ENCODE measurements at places on chromosomes 1 and 21. TPM values are rescaled to one million over a fixed set of nuclear protein-coding genes. Genes with fewer than 3 reads are reported as not detected.

DNA sequence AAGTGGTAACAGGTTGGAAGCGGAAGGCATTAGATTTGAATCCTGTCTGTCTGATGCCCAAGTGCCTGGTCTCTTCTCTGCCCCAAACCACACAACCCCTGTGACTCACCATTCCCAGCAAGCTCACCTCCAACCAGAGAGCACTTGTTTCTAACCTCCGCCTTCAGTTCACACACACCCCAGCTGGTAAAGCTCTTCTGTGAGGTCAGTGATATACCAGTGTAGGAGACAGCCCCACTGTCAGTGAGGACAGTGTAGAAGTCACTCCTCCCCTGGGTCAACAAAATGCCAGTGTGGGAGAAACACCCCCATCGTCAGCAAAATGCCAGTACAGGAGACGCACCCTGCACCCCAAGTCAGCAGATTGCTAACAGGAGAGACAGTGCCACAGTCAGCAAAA is 2.6 kb downstream of the RIMS3 start:
- DNase-seq: no peak

DNA sequence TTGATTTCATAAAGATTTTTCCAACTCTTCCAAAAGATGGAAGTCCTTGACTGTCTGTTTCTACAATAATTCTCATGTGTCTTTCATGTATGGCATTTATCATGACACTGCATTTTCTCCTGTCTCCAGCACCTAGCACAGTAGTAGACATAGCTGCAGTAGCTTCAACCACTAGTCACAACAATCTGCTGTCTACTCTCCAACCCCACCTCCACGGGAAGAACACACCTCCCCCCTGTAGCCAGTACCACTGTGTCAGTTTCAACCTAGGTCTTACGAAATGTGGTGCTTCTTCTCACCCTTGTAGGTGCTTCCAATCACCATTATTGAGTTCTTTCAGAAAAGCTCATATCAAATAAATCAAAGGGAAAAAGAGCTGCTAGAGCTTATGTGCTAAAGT is 425.1 kb upstream of the ADAMTS5 start:
- no peak for DNase-seq

DNA sequence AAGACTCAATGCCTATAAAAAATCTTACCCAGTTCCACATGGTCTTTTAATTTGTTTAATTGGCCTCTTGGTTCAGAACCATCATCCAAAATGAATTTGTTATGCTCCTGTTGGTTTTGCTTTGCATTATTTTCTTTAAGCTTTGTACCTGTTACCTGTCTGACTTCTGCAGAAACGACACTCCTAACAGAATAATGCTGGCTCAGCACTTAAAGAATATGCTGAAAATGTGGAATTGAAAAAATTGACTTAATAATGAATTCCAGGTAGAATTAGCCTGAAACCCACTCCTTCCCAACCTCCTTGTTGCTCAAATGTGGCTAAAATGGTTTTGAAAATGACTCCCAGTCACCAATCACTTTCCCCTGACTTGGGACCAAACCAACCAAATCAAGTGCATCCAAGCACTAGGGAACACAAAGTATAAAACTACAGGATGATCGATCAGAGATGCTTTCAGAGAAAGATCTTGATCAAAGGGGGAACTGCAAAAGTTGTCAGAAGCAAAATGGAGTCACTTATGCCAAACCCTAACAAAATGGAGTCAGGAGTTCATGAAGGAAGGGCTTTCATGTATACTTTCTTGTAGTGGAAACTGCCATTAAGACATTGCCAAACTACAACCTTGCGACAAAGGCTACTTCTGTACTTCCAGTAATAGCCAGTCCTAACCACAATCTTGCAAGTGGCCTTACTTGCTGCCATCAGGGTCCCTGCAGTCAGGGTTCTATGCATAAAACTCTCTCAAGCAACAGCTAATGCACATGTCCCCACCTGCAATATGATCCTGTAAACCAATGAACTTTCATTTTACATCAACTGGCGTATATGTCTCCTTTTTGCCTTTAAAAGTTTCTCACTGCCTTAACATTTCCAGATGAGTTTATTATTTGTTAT is 5.4 kb downstream of the GBP7 start:
- no peak for DNase-seq

GRCh38 chr1:224745394-224745793 is 129.3 kb downstream of the CNIH3 start:
- DNase-seq: no peak

DNA sequence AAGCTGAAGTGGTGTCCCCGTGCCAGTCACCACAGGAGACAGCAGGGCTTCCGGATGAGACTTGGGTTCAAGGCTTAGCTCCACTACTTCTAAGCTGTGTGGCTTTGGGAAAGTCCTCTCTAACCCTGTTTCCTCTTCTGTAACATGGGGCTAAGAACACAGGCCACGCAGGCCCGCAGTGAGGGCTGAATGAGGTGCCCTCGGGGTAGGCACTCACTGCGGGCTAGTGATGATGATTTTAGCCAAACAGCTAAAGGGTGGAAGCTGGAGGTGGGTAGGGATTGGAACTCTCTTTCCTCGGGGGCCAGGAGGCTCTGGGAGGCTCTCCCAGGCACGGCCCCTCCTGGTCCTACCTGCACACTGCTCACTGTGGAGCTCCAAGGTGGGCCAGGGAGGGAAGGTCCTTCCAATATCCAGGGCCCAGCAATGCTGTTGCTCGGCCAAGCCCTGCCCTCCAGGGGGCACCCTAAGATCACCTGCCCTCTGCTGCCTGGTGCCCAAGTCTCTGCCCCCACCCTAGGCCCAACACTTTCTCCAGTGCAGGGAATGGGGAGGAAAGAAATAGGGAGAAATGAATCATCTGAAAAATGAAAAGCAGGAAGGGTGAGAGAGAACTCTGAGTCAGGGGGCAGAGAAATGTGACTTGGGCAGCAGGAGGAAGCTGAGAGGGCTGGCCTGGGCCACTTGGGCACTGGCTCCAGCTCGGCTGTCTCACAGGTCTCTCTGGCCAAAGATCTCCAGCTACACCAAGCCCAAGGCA is 19.2 kb upstream of the EVA1B start:
- peak; percentile 68 for DNase-seq

The USP21 gene
- total RNA-seq: 36.9 TPM

The IFI44 gene
- total RNA-seq: 53.9 TPM

DNA sequence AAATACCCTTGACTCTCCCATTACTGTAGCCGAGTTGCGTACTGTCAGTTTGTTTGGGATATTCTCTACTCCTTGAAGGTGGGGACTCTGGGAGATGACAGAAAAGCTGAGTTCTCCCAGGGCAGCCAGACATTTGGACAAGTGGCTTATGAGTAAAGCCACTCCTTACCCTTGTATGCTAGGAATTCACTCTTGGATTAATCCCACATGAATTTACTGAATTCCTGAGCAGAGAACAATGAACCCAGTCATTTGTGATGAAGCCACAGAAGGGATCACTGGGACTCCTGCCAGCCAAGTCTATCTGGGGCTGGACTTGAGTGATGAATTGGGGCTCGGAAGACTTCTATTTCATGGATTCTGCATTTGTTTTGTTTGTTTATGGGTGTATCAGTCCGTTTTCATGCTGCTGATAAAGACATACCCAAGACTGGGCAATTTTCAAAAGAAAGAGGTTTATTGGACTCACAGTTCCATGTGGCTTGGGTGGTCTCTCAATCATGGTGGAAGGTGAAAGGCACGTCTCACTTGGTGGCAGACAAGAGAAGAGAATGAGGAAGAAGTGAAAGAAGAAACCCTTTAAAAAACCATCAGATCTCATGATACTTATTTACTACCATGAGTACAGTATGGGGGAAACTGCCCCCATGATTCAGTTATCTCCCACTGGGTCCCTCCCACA is 25.1 kb downstream of the C1orf116 start:
- DNase-seq: no peak

DNA sequence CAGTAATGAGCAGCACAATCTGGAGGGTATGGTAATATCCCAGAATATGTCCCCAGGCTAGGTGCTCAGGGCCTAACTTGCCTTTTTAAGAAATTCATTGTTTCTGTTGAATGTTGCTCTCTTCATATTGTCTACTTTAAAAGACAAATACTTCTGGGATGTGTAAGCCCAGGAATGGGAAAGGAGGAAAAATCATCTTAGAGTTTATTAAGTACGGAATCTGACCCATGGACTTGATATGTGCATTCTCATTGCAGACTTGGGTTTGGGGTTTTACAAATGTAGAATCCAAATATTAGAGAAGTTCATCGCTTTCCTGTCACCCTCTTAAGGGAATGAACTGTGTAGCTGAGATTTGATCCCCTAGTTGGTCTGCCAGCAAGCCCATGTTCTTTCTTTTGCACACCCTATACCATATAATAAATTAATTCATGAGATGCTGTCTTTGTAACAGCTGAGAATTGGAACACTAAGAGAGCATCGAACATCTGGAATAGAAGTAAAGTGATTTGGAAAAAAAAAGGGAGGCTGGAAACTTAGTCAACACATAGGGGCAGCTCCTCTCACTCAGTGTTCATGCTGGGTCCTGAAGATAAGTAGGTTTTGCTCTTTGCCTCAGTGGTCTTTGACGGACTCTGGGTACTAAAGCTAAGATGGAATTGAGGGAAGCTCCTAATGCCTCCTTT is 235.8 kb upstream of the C1orf105 start:
- DNase-seq: no peak

DNA sequence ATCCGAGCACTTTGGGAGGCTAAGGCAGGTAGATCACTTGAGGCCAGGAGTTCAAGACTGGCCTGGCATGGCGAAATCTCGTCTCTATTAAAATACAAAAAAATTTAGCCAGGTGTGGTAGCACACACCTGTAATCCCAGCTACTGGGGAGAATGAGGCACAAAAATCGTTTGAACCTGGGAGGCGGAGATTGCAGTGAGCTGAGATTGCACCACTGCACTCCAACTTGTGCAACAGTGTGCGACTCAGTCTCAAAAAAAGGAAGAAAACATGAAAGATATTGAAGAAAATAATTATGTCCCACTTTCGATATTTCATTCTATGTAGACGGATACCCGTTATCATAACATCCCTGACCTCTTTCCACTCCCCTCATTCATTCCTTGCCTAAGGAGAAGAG is 19.2 kb downstream of the TUT4 start:
- DNase-seq: no peak

The RAB13 gene
- 0.57 TPM for total RNA-seq

DNA sequence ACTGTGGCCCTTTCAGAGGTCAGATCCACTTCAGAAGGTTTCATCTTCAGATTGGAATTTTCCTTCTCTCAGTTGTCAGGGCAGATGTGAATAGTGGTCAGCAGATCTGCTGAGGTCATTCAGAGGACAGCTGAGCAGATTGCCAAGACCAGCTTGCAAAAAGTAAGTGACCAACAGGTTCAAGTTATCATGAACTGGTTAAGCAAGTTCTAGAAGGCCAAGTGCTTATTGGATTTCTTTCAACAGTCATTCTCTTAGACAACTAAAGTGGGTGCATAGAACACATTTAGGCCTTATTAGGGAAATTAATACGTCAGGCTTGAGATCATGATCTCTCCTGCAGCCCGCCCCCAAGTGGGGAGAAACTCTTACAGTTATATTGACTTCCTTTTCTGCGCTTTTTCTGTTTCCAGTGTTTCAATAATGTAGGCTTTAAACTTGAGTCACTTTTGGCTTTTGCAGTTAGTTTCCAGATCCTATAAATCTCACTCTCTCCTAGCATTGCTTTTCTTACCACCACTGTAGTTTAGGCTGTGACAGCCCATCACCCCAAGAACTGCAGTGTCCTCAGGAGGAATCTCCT is 96.4 kb downstream of the C1orf21 start:
- no peak for DNase-seq

DNA sequence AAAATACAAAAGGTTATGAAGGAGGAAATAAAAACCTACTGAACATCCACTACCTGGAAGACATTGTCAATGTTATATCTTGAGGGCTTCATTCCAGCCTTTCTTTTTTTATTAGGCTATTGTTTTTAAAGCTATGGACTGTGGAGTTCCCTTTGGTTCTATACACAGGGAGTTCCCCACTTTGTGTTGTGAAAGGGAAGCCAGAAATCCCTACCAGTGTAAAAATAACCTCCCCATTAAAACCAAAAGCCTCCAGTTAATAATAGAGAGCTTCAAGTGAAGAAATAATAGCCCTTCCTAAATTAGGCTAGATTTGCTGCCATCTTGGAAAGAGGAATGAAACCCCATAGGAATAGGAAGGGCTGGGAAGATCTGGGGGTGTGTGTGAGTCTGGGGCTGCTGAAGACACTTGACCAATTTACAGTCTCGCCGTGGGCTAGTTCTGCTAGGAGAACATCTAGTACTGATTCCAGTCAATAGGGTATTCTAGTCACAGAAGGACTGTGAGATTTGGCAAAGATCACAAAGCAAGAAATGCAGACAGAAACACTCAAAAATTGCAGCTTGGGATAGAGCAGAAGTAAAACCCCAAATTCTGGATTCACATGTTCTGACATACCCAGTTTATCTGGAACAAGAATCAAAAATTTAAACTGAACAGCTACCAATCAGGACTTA is 32.4 kb upstream of the PTGFRN start:
- no peak for DNase-seq

The CR1L gene
- total RNA-seq: not detected

The CFHR5 gene
- not detected for total RNA-seq

- no peak for DNase-seq
Measured at GRCh38 chr1:9078015-9078751, 8.7 kb upstream of the SLC2A5 start.

GRCh38 chr1:59605761-59606160 is 209.0 kb upstream of the HOOK1 start:
- DNase-seq: no peak

The KIF21B gene
- 96.9 TPM for total RNA-seq

The IVL gene
- not detected for total RNA-seq

GRCh38 chr1:50358962-50359361 is 64.3 kb downstream of the DMRTA2 start:
- no peak for DNase-seq

The FAM76A gene
- 18.7 TPM for total RNA-seq

DNA sequence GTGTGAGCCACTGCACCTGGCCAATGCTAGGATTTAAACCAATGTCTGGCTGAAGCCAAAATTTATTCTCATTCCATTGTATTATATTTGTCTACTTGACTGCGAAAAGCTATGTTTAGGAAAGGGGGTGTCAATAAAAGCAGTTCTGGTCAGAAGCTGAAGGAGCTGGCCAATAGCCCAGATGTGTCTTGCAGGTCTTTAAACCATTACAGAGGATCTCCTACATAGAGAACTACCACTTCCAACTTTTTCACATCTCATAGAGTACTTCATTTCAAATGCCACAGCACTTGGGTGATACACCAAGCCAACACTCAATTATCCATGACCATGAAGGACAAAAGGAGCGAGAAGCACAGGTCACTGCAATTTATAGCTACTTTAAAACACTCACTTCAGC is 2.5 kb downstream of the SYT11 start:
- no peak for DNase-seq

GRCh38 chr1:194155962-194156361 is 969.5 kb upstream of the B3GALT2 start:
- DNase-seq: no peak

The B3GALT6 gene
- total RNA-seq: 10.0 TPM

GRCh38 chr1:202688401-202688800 is 21.9 kb downstream of the SYT2 start:
- no peak for DNase-seq

The TMEM54 gene
- not detected for total RNA-seq

- no peak for DNase-seq
Measured at GRCh38 chr1:210822932-210823331, 311.0 kb downstream of the KCNH1 start.

The CD101 gene
- total RNA-seq: 14.9 TPM

GRCh38 chr1:53463961-53464899 is 5.0 kb downstream of the DMRTB1 start:
- DNase-seq: no peak

GRCh38 chr1:115652236-115652788 is 10.5 kb downstream of the VANGL1 start:
- no peak for DNase-seq

- DNase-seq: no peak
Measured at GRCh38 chr1:14521622-14522021, 76.9 kb upstream of the KAZN start.

GRCh38 chr1:164685266-164686035 is 126.5 kb downstream of the PBX1 start:
- DNase-seq: no peak

The APCS gene
- not detected for total RNA-seq
